Spinal cord (tissue), 10 donors: ENCODE measurements at places on chromosomes 13 and 19. TPM values are rescaled to one million over a fixed set of nuclear protein-coding genes. Genes with fewer than 3 reads are reported as not detected.

- peak; percentile 63 for DNase-seq
Measured at GRCh38 chr19:2923510-2923909, 21.3 kb downstream of the ZNF77 start.

EFNA2 gene
- polyA plus RNA-seq, result 17.0 TPM

DNA sequence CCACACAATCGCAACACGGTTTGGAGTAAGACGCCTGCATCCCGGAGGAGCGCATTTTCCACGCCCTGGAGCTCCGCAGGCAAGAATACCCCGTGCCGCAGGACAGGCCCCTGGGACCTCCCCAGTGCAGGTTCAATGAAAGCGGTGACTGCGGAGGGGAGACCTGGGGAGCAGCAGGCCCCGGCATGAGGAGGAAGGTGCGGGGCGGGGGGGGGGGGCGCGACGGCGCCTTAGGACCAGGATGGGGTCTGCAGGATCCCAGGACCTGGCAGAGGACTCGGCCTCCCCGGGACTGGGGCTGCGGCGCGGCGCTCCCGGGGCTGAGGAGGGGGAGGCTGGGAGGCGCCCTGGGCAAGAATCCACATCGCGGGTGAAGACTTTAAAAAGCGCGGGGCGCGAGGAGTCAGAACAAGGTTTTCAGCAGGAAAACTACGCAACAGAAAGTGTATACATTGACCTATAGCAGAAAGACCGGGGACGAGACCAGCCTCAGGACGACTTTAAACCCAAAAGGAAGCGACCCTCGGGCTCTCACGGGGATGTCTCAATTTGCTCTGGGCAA, 432 bp downstream of the ZNF611 start:
- no peak for DNase-seq

DNA sequence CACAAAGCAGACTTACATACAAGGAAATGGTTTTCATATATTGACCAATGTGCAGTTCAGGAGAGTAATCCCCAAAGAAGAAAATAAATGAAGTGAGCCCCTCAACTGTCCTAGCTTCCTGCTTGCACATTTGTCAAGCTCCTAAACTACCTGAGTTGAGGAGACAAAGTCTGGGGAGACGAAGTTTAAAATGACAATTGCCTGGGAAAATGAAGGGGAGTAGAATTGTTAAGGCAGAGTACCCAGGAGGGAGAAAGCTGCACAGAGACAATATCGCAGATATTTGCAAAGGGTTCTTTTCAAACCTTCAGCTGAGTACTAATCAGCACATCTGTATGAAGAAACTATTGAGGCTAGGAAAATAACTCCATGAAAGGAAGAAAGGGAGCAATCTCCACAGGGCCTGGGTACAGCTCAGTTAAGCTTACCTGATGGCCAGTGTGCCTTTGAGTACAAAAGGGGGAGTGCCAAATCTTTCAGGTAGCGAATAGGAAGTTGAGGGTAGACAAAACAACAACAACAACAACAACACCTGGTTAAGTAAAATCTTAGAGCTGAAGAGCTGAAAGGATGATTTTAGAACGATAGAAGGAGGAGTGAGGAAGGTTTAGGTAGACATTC, 1700.1 kb upstream of the PRR20A start:
- DNase-seq, result no peak

GRCh38 chr19:42178791-42179674, 38.4 kb downstream of the DEDD2 start:
- peak; percentile 52 for DNase-seq

ZNF225 gene
- 8.2 TPM for polyA plus RNA-seq

LIM2 gene
- not detected for polyA plus RNA-seq

DNA sequence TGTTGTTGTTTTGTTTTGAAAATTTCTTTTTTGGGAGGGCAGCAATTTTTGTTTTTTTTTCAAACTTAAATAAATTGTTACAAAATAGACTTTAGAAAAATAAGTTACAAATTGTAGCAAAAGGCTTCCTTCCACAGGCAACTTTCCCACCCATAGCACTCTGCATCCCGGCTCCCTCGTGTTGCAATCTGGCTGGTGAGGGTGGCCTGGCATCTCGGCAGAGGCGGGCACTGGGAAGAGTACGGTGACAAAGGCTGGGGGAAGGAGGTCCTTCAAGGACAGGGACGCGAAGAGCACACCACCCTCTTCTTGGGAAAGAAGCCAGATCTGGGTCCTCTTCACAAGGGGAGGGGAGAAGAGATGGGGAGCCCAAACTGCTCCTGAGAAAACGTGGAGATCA, 379.7 kb downstream of the OLFM4 start:
- no peak for DNase-seq

DNA sequence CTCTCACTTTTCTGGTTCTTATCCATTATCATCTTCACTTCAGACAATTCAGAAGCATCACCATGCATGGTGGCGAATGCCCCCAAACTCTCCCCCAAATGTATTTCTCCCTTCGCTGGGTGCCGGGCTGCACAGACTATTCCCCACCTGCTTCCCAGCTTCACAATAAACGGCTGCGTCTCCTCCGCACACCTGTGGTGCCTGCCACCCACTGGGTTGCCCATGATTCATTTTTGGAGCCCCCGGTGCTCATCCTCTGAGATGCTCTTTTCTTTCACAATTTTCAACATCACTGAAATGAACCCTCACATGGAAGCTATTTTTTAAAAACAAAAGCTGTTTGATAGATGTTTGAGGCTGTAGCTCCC, 2.8 kb upstream of the F10 start:
- no peak for DNase-seq

URAD gene
- polyA plus RNA-seq, result not detected

- no peak for DNase-seq
Measured at GRCh38 chr19:16330368-16330801, 5.8 kb downstream of the KLF2 start.

CRLF1 gene
- 27.2 TPM for polyA plus RNA-seq

ZNF470 gene
- polyA plus RNA-seq, result 15.9 TPM

GIPR gene
- 1.4 TPM for polyA plus RNA-seq

- DNase-seq, result no peak
Measured at GRCh38 chr13:107743983-107744382, 471.4 kb downstream of the LIG4 start.

- DNase-seq, result no peak
Measured at GRCh38 chr19:48258350-48258749, 2.6 kb upstream of the CARD8 start.

DNA sequence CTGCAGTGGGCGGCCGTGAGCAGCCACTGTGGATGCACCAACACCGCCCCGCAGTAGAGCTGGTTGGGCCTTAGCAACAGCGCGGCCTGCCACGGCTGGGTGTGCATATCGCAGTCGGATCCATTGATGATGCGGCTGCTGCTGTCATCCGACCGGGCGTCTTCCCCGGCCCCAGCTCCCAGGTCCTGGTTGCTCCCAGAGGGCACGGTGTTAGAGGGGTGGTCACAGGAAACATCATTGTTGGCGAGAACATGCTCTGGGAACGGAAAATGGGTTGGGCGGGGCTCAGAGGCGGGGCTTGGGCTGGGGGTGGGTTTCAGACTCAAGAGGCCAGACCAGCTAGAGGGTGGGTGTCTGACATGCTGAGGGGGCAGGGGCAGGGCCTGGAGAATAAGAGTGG, 3.0 kb downstream of the KLK5 start:
- DNase-seq, result no peak

DNA sequence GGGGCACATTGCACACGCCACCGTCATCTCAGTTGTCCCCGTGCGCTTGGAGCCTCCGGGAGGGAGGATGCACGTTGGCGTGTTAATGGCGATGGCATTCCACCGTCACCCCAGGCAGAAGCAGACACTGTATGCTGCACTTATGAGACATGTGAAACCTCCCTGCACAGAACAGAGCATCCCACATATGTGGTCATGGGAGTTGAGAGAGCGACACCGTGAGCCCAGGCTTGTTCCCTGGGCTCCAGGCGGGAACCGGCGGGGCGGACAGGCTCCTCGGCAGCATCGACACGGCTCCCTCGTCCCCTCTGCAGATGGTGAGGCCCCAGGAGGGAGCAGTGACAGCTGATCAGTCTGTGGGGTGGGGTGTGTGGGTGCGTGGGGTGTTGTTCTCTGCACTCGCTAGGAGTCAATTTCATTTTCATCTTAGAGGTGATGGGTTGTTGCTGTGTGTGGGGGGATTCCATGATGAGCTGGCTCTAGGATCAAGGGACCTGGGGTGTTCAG, 40.4 kb downstream of the CRTC1 start:
- no peak for DNase-seq

ZNF549 gene
- 12.6 TPM for polyA plus RNA-seq

B3GNT8 gene
- 0.52 TPM for polyA plus RNA-seq

GRCh38 chr13:98761986-98762616, 9.6 kb upstream of the SLC15A1 start:
- DNase-seq, result no peak

ZNF808 gene
- 8.4 TPM for polyA plus RNA-seq

IQCN gene
- polyA plus RNA-seq, result 5.0 TPM

DNA sequence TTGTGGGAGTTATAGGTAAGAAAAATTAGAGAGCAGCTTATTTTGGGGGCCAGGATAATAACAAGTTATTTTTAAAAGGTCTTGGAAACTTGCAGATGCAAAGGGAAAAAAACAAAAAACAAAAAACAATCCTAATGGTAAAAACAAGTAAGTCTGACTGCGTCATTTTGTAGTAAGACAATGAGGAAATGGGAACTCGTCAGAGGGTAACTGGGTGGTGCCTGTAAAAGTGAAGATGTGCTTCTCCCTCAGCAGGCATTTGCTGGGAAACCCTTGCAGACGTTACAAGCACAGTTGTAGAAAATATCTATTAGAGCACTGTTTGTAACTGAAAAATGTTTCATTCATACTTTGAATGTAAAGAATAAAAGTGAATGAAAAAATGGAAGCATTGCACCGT, 2.2 kb upstream of the TNFSF13B start:
- no peak for DNase-seq

DNA sequence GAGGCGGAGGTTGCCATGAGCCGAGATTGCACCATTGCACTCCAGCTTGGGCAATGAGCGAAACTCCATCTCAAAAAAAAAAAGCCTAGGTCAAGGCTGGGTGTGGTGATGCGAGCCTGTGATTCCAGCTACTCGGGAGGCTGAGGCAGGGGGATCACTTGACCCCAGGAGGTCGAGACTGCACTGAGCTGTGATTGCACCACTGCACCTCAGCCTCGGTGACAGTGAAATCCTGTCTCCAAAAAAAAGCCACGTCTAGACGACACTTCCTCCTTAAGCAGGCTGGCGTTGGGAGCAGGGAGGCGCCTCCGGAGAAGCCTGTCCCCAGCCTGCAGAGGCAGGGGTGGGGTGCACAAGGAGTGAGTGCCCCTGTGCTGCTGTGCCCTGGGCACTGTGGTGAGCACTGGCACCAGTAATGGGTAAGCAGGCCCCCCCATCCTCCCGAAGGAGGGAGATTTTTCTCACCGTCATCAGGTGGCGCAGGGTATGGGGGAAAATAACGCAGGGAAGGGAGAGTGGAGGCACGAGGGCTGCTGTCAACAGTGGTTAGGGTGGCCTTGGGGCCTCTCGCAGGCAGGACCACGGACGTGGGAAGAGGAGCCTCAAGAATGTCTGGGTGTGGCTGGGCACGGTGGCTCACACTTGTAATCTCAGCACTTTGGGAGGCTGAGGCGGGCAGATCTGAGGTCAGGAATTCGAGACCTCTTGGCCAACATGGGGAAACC, 706 bp downstream of the P2RY11 start:
- DNase-seq, result no peak

DNA sequence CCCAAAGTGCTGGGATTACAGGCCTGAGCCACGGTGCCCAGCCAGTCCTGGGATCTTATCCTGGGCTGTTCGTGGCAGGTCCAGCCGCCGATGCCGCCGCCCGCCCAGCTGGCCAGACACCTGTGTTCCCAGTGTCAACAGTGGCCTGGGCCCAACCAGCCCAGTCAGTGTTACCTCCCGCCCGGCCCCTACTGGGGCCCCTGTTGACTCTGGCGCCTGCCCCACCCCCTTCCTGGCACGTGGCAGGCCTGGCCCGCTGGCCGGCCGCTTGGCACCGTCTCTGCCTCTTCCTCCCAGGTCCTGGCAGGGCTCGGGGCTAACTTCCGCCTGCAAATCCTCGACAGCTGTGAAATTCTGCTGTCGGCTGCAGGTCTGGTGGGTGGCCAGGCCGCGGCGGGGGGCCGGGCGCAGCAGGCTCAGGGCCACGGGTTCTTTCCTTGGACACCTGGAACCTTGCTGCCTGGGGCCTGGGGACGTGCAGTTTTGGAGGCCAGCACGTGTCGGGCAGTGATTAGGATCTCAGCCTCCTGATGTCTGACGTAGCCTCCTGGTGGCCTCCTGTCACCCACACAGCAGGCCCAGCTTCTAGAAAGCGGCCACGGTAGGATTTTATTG, 9.1 kb downstream of the ARID3A start:
- peak; percentile 50 for DNase-seq

GRCh38 chr19:19054315-19054938, 9.4 kb upstream of the SLC25A42 start:
- DNase-seq, result no peak

- DNase-seq, result no peak
Measured at GRCh38 chr13:109745702-109746101, 40.7 kb downstream of the IRS2 start.

DNA sequence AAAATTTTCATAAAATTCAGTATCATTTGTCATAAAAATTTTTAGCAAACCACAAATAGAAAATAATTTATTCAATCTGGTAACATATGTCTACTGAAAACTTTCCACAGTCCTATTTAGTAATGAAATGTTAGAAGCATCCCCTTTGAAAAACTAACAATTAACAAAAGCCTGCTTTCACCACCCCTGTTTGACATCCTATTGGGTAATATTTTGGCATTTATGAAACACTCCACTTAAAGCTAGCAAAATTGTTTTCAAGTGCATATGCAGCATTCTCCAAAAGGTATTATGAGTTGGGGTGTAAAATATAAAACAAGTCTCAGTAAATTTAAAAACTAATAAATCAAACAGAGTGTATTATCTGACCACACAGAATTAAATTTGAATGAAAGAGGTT, 189.4 kb downstream of the NBEA start:
- no peak for DNase-seq

BCL3 gene
- polyA plus RNA-seq, result 7.3 TPM

DNA sequence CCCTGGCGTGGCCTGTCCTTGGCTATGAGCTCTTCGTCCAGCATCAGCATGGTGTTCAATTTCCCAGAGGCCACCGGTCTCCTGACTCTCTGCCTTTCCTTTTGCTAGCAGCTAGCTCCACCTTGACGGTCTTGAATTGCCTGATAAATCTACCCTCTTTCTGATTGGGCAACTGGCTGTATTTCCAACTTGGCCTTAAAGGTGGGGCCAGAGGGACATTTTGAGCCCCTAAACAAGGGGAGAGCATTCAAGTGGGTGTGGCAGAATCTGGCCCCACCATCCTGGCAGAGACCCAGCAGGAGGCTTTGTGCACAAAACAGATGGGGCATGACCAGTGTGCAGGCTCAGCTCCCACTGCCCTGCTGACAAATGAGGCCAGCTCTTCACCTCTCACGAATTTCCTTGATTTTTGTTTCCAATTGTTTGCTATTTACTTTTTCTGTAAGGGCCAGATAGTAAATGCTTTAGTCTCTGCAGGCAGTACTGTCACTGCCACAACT, 148.9 kb upstream of the VSTM2B start:
- DNase-seq, result no peak

DNA sequence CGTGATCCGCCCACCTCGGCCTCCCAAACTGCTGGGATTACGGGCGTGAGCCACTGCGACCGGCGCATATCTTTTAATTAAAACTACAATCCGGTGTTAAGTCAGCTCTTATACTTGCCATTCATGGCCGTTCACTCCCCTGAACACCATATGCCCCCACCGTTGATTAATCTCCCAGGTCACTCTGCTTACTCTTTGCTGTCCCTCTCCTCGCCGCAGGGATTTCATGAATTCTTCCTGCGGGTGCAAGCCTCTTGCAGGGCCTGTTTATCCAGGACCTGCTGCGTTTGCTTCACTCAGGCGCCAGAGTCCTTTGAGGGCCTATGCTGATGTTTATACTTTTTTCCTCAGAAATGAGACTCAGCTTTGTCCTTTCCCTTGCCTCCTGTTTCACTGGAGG, 996 bp downstream of the ERVV-2 start:
- DNase-seq, result no peak

ZAR1L gene
- polyA plus RNA-seq, result not detected

FAM32A gene
- 142 TPM for polyA plus RNA-seq
